ENCODE measurements at places on chromosomes 12 and 14.

- no peak for DNase-seq
Measured at GRCh38 chr14:22089940-22090339, 416.3 kb upstream of the OR4E1 start.

- no peak for DNase-seq
Measured at GRCh38 chr14:68843471-68844209, 50.8 kb upstream of the ZFP36L1 start.

GRCh38 chr12:110687396-110688169, 1.3 kb downstream of the HVCN1 start:
- DNase-seq = no peak

GRCh38 chr12:107590814-107591375, 94.7 kb upstream of the PWP1 start:
- no peak for DNase-seq

DNA sequence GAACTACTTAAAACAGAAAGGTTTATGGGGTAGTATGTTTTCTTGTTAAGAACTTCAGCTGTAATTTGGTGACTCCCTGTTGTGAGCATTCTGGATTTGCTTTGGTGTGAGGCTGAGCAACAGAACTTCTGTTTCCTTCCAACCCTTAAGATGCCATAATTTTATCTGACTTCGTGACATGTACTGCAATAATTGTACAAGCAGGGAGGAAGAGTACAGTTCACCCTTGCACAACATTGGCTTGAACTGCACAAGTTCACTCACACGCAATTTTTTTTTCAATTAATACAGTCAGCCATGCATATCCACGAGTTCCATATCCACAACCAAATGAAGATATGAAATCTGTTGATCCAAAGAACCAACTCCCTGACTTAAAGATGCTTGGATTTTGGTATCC, 42.9 kb upstream of the ANKS1B start:
- DNase-seq = no peak

DNA sequence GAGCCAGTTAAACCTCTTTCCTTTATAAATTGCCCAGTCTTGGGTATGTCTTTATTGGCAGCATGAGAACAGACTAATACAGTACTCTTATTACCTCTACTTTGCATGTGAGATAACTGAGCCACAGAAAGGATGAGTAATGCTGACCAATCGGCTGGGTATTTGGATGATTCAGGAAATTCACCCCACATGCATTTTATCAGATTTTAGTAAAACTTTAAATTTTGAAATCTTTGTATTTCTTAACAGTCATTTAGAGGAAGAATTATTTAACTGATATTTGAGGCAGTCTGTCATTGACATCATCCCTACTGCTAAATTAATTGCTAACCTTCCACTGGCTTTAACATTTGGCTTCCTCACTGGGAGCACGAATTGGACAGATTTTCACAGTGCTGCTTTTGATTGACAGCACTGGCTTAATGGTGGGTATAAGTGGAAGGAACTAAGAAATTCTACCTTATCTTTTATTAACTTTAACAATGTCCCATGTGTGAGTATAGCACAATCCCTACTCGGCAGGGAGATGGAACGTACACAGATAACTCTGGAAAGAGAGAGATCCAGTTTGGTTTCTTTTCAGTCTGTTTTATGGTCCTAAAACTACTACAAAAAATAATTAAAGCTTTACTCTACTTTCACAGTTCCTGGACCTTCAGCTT, 261.0 kb downstream of the DACT1 start:
- peak; percentile 94 for DNase-seq

DNA sequence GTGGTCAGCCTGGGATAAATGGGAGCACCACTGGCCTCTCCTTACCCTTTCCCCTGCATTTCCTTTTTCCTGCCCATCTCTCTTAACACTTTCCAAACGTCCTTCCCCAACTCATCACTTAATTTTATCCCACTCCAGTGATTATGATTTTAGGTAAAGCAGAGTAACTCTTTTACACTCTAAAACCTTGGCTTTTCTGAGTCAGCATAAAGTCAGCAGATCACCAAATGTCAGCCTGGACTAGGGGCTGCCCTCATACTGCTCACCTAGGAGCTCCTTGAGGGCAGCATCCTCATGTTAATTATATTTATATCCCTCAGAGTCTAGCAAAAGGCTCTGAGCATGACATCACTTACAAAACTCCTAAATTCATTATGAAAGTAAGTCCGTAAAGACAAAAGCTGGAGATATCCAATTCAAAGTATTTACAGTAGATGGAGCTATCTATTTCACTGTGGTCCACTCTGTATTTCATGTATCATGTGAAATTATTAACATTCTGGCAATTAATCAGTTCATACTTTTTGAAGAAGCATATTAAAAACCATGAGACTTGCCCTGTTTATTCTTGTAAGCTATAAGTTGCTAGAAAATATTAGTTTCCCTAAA, 17.0 kb upstream of the DICER1 start:
- no peak for DNase-seq

- no peak for DNase-seq
Measured at GRCh38 chr12:92844151-92844763, 84.8 kb downstream of the EEA1 start.

GRCh38 chr12:56836317-56836716, 73.2 kb downstream of the HSD17B6 start:
- no peak for DNase-seq

DNA sequence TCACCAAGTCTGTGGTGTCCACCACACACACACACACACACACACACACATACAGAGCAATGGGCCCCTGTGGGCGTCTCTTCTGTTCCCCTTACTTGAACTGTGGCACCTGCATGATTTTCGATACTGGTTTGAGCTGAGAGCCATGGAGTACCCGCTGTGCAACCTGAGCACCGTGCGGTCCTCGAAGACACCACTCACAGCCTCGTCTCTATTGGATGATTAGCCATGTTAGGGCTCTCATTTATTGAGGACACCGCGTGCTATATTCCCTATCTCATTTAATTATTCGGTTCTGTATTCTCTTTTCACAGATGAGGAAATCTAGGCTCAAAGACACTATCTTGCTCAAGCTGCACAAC, 623 bp upstream of the C14orf132 start:
- no peak for DNase-seq

DNA sequence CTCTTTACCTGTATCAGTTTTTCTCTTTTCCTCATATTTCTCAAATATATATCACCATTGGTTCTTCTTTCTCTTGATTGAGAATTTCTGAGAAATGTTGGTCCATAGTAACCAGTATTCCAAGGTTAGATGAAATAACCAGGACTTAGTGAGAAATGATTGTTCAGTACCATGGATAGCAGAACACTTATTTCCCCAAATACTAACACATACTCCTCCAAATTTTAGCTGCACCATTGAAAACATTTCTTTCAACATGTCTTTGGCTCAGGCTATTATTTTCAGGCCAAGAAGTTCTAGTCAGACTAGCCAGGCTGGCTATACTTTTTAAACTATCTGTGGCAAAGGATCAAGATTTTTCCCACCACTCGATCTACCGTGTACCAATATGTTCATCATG, 113.3 kb downstream of the PTPRO start:
- DNase-seq = no peak

DNA sequence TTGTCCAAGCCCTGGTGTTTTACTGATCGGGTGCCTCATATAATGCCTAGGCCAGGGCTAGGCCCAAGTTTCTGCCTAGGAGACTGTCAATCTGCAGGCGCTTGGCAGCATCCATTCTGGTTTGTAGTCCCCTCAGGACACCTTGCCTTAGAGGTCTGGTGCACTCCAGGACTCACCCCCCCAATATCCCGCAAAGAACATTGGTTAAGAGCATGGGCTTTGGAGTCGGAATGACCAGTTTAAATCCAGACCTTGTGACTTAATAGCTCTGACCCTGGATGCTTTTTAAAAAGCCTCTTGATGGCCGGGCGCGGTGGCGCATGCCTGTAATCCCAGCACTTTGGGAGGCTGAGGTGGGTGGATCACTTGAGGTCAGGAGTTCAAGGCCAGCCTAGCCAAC, 60.0 kb downstream of the GALNT16 start:
- DNase-seq = no peak

- DNase-seq = no peak
Measured at GRCh38 chr14:103094406-103095209, at the start of gene EXOC3L4. Gene EXOC3L4, plus strand, starts transcription at chr14:103094725. Its CDS starts 5,495 bp downstream, at chr14:103100220.

- no peak for DNase-seq
Measured at GRCh38 chr12:54509617-54510016, 12.1 kb downstream of the NCKAP1L start.

DNA sequence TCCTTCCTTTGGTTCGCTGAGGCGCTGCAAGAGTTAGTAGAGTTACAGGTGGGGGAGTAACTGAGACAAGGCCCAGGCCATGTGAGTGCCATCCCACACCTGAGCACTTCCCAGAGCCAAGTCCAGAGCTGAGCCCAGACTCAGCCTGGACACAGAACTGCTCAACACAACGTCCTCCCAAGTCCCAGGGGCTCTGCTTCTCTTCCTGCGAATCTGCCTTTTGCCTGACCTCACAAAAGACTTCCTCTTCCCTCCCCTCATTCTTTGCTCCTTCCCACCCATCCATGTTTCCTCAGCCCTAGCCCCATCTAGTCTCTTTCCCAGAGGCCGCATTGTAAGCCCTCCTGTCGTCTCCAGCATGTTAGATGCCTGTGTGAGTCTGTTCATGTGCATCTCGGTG, 16.6 kb upstream of the MCRS1 start:
- no peak for DNase-seq

DNA sequence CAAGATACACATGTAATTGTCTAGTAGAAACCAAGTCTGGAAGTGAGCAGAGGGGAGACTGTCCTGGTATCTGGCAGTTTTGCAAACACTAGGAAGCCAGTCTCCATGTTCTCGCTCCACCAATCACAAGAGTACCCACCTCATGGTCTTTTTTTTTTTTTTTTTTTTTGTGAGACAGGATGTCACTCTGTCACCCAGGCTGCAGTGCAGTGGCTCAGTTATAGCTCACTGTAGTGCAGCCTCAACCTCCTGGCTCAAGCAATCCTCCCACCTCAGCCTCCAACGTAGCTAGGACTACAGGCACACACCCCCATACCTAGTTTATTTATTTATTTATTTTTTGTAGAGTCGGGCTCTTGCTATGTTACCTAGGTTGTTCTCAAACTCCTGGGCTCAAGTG, 189.2 kb downstream of the EFCAB11 start:
- no peak for DNase-seq

DNA sequence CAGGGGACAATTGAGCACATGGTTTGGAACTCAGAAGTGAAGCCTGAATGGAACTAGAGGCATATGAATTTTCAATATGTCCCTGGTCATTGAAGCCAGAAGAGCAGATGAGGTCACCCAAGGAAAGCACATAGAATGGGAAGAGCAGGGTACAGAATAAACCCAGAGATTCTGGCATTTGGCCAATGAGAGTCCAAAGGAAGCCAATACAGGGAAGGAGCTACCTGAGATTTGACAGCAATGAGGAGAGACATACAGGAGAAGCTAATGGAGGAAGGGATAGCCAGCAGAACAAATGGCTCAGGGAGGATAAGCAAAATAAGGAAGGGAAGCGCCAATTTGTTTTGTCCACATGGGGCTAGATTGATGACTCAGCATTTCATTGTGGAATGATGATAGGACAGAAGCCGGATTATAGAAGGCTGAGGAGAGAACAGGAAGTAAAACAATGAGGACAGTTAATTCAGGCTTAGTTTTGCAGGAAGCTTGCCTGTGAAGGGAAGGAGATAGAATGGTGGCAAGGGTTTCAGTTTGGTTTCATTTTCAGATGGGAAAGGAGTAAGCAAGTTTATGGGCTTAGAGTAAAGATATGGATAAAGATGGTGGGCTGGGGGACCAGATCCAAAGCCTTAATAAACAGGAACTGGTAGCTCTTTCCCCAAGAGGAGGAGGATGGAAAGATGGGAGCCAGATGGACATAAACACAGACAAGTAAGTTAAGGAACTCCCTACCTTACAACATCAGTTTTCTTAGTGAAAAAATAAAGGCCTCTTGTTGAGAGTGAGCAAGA, 3.2 kb upstream of the SPTSSA start:
- DNase-seq = no peak

DNA sequence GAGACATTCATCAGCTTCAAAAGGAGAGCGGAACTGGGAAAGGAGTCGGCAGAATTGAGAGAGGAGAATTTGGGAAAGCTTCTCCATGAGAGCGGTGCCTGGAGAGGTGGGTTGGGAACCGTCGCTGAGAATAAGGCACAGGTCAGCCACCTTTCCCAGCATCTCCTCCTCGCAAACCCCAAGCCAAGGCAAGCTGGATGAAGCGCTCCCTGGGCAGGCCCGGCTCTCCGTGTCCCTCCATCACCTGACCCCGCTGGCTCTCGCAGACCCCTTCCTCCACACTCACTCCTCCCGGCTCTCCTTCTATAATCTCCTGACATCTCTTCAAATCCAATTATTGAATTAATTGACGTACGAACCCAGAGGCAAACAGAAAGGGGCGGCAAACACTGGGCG, 18.9 kb upstream of the ATP5MC2 start:
- no peak for DNase-seq

- DNase-seq = no peak
Measured at GRCh38 chr12:19287302-19287701, 152.0 kb upstream of the AEBP2 start.

DNA sequence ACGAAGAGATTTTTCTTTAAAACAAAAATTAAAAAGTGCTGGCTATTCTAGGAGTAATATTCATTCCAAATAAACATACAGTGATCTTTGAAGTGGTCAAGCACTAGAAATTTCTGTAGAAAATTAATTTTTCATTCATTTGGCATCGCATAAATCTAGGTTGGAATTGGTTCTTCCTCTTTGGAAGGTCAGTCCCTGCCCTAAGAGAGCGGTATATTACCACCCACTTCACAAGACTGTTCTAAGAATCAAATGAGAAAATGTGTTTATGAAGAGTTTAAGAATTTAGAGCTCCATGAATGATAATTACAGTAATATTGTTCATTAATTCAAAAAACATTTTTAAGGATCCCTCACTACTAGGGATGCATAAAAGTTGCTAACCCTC, 444 bp upstream of the GEMIN2 start:
- no peak for DNase-seq

GRCh38 chr14:101250948-101251811, 310.1 kb upstream of the DIO3 start:
- no peak for DNase-seq

DNA sequence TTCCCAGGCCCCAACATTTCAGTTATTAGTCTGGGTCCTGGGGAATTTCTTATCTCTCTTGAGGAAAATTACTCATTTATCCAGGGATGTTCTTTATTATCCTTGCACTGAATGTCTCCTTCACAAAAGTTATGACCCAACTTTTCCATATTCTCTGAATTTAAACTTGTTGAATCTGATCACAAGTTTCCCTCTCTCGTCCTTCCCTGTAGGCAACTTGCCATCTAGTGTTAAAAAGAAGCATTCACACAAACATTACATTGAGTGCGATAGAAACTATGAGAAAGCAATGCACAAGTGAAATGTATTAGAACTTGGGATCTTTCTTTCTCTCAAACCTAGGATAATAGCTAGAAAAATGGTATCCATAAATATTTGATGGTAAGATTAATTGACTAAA, 608.4 kb downstream of the FSCB start:
- DNase-seq = no peak

- DNase-seq = no peak
Measured at GRCh38 chr14:36570065-36570464, 12.3 kb downstream of the NKX2-8 start.

GRCh38 chr14:61269321-61270083, 11.6 kb downstream of the TMEM30B start:
- no peak for DNase-seq

- DNase-seq = no peak
Measured at GRCh38 chr14:101315802-101316296, 245.4 kb upstream of the DIO3 start.

Data from AG09309 (cell line).